ENCODE measurements at places on chromosomes 16 and 17.

DNA sequence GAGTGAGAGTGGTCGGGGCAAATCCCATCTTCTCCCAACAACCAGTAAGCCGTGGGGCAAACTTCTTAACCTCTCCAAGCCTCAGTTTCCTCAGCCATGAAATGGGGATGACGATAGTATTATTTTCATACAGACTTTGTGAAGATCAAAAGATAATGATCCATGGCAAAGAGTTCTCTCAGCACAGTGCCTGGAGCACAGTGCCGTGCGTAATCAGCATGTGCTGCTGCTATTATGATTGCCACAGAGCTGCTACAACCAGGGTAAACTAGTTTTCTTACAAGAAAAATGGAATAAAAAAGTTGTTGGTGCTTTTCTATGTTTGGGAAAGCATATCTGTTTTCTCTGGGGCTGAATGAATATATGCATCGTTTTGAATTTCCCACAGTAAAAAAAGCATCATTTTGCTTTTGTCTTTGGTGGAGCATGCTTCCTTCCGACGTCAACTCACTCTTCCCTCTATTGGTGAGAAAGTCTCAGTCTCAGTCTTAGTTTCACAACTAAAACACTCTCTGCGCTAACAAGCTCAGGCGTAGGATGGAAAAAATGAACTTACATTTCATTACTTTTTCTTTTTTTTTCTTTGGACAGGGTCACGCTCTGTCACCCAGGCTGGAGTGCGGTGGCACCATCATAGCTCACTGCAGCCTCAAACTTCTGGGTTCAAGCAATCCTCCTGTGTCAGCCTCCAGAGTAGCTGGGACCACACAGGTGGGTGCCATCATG, 37.2 kb downstream of the CDK5R1 start:
- no peak for DNase-seq

DNA sequence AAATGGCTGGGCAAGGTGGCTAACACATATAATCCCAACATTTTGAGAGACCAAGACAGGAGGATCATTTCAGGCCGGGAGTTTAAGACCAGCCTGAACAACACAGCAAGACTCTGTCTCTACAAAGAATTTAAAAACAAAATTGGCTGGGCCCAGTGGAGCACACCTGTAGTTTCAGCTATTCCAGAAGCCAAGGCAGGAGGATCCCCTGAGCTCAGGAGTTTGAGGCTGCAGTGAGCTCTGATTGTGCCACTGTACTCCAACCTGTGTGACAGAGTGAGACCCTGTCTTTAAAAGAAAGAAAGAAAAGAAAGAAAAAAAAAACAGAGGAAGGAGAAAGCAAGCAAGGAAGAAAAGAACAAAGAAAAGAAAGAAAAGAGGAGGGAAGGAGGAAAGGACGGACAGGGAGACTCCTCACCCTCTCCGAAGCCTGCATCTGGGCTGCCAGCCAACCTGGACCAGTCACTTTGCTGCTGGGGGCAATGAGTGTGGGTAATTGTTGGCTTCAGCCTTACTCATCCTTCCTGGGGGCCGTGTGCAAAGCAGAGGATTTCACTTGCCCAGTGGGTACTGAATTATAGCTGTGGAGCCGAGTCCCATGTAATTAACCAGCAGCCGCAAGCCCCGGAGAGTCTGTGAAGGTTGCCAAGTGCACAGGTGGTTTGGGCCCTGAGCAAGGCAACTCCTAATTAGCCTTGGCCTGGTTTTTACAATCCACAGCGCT, 6.7 kb upstream of the MT4 start:
- peak; percentile 42 for DNase-seq

DNA sequence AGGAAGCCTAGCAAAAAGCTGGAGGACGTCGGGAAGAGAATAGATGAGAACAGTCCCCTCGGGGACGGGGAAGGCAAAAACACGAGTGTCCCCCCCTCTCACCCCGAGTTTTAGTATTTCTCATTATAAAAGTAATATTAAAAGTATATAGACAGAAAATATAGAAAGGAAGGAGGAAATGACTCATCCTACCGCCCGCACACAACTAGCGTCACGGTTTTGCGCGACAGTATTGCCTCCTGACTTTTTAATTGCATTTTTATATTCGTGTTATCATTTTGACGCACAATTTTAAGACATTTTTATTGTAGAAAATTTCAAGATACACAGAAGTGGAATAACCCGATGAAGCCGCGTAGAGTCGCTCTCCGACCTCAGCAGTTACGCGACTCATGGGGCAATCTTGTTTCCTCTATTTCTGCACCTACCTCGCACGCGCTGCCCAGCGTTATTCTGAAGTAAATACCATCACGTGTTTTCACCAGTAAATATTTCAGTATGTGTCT, 652 bp upstream of the SLC25A19 start:
- peak; percentile 69 for DNase-seq

GRCh38 chr16:66658860-66659190, 37.7 kb downstream of the CMTM4 start:
- DNase-seq, result no peak

GRCh38 chr16:16121185-16121727, 102.0 kb downstream of the ABCC6 start:
- no peak for DNase-seq

- DNase-seq, result no peak
Observed at GRCh38 chr16:85860413-85861094, 38.4 kb upstream of the IRF8 start.

- DNase-seq, result no peak
Observed at GRCh38 chr16:534135-534534, 6.6 kb downstream of the CAPN15 start.

GRCh38 chr16:28321700-28322411, 29.5 kb downstream of the SBK1 start:
- peak; percentile 78 for DNase-seq

GRCh38 chr16:66911801-66912200, 6.9 kb downstream of the CDH16 start:
- no peak for DNase-seq

GRCh38 chr17:80083136-80083661, 18.2 kb upstream of the GAA start:
- no peak for DNase-seq

DNA sequence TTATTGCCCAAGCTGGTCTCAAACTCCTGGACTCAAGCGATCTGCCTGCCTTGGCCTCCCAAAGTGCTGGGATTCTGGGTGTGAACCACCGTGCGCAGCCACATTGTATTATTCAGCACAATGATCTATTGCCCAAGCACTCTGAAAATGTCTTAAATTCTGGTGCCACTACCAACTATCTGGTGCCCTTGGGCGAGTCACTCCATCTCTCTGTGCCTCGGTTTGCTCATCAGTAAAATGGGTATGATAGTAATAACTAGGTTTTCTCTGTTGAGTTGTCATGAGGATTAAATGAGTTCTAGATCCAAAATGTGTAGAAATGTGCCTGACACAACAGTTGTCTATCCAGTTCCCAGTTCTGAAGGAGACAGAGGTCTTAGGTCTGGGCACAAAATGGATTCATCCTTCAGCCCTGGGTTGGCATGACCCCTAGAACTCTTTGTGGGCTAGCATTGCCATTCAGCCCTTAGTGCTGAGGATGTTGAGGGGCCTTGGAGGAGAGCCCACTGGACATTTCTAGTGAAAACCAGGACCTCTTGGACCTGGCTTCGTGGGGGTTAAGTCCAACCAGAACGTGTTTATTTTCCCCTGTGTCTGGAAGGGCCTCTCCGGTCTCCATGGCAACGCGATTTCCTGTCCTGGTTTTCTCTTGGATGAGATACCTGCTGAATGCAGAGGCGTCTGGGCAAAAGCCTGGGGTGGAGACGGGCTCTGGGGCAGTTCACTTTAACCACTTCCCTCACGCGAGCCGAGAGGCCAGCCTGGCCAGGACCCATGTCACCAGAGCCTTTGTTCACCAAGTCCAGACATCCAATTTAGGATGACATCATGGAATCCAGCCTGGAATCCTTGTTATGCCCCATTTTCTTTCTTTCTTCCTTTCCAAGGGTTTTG, 43.7 kb upstream of the TNRC6A start:
- DNase-seq, result no peak

GRCh38 chr16:84608282-84608681, 9.6 kb downstream of the COTL1 start:
- peak; percentile 4 for DNase-seq

- no peak for DNase-seq
Observed at GRCh38 chr17:48809182-48809581, 7.8 kb downstream of the TTLL6 start.

DNA sequence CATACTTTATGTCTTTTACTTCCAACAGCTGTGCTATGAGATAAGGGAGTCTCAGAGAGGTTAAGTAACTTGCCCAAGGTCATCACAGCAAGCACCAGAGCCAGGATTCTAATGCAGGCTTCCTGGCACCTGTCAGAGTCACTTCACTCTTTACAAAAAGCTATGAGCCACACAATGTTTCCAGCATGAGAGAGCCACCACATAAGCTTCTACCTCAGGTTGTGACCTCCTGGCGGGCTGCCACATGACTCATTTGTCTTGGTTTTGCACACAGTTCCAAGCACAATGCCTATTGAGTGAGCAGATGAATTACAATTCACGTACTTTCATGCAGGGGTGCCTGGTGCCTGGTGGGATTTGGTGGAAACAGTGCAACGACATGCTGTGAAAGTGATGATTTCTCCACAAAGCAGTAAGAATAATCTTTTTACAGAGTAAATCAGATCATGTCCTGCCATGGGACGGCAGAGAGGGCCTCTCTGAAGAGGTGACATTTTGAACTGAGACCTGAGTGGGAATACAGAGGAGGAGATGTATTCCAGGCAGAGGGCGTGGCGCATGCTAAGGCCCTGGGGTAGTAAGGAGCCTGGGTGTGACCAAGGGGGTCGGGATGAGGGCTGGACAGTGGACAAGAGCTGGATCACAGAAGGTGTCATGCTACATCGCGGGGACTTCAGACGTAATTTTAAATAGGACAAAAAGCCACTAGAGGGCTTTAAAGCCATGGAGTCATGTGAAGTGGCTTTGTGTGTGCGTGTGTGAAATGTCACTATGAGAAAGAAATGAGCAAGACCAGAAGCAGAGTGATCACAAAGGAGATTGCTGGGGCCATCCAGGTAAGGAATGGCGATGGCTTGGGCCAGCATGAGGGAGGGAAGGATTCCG, 53.4 kb downstream of the CACNG3 start:
- DNase-seq, result no peak

- no peak for DNase-seq
Observed at GRCh38 chr17:4476017-4476416, 22.7 kb upstream of the SPNS2 start.

All from D341Med (cell line).